ENCODE measurements at places on chromosomes 12 and 14.

DNA sequence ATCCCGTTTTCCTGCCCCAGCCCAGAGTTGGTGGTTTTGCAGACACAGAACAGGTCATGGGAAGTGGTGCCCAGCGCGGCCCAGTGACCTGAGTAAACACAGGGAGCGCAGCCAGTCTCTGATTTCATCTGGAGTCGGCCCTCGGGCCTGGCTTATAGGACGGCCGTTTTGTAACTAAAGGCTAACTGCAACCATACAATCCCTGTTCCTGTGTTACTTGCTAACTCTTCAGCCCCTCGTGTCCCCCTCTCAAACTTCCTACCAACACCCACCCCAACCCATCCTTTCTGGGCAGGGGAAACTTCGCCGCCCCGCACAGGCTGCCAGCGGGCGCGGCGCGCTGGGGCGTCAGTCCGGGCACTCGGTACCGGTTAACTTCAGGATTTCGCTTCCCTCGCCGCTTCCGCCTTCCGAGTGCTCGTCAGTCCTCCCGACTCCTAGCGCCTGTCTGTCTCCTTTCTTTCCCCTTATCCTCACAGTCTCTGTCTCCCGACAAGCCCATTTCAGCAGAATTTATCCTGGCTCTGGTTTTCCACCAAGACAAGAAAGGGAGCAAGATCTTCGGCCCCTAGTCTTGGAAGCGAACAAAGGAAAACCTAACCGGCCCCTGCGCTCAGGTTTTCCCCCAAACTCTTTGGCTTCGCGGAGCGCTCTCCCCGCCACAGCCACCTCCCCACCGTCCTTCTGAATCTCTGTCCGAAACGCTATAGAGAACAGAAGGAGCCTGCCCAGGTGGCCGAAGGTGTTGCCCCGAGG, 2.0 kb downstream of the SIX1 start:
- no peak for DNase-seq

GRCh38 chr12:95805864-95806671, 15.5 kb upstream of the NTN4 start:
- no peak for DNase-seq

GRCh38 chr12:62166525-62166924, 93.7 kb upstream of the USP15 start:
- DNase-seq = no peak

GRCh38 chr14:69535230-69535848, 39.3 kb downstream of the CCDC177 start:
- no peak for DNase-seq

DNA sequence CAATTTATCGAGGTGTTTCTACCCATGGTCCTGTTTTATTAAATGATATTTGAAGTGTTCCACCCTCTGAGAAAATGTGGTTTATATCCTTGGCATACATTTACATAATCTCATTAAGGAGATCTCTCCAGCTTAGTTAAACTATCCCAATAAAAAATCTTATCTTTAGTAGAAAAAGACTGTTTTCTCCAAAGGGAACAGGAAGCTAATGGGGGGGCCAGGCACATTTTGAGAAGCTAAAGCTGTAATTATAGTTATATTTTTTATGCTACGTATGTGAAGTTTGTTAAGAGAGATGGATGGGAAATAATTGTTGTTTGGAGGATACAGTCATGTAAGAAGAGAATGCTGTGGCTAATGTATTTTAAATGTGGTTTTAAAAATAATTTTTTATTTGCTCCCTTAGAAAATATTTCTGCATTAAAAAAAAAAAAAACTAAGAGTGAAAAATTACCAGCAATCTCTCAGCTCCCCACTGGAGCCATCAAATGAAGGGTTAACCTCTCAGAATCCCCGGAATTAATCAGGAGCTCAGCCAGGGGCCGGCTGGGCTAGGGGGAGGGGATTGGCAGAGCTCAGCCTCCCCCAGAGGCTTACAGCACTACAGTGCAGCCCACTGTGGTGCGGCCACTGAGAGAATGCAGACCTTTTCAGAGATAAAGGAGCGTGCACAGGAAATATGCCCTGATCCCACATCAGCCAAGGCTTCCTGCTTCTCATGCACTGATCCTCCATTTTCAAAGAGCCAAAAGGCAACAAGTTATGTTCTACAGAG, 185.8 kb downstream of the EGLN3 start:
- DNase-seq = no peak

GRCh38 chr14:100263141-100263540, 24.2 kb downstream of the YY1 start:
- DNase-seq = no peak

DNA sequence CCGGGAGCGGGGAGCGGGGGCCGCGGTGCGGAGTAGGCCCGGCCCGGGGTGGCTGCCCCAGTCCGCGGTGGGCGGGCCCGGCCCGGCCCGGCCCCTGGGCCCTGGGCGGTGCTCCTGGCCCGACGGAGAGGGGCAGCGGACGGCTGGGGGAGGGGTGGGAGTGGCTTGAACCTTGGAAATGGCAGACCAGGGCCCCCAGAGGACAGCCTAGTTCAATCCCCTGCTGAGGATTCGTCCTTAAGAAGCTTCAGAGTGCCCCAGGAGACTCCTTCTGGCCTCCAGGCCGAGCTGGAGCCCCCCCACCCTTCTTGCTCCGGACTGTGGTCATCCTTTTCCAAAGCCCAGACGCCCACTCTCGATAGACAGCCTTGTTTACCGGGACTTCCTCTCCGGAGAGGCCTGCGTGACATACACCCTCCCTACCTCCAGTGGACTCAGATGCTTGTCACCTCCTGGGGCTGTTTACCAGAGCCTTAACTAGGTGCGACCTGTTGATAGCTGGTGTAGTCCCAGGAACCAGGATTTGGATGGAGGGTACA, 458 bp downstream of the KHNYN start:
- DNase-seq = peak; percentile 47

DNA sequence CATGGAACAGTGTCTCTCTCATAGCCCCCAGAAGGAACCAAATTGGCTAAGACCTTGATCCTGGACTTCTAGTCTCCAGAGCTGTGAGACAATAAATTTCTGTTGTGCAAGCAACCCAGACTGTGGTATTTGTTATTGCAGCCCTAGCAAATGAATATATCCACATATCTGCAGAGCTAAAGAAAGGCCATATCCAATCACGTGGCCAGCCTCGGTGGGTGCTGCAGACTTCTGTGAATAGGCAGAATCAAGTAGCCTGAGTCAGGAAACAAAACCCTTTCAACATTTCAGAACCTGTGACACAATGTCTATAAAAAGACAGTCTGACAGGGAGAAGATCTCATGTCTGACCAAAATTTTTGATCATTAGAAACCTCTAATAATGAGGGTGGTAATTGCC, 71.0 kb upstream of the CPM start:
- DNase-seq = no peak

GRCh38 chr12:127396734-127397133, 870.2 kb upstream of the TMEM132C start:
- DNase-seq = no peak

DNA sequence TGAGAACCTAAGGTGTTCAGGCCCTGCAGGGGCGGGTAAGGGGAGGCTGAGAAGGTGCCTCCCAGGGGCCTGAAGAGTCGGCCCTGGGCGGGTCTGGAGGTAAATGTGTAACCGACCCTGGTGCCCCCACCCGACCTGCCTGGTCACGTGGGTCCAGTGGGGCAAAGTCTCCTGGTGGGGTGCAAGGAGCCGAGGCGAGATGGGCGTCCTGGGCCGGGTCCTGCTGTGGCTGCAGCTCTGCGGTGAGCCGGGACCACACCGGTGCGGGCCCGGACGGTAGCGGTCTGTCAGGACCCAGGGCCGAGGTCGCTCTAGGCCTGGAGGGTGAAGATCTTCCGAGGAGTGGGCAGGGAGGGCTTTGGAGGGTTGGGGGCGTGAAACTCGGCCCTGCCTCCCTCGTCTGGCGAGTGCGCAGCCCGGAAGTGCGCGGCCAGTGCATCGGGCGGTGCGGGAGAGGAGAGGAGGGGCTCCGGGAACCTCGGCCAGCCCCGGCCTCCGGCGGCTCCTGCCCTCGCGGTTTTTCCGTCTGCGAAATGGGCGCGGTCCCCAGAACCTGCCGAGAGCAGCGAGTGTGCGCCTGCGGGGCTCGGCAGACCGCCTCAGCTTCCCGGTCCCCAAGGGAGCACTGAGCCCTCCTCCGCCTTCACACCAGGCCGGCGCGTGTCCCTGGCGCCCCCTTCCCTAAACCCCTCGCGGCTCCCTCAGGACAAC, at the start of gene AMN:
Gene AMN (plus strand): TSS at position 174 of the 711 bp plus-strand sequence. CDS start 26 bp downstream, at position 200.
- no peak for DNase-seq

GRCh38 chr14:102893452-102893851, 29.0 kb upstream of the AMN start:
- DNase-seq = no peak

DNA sequence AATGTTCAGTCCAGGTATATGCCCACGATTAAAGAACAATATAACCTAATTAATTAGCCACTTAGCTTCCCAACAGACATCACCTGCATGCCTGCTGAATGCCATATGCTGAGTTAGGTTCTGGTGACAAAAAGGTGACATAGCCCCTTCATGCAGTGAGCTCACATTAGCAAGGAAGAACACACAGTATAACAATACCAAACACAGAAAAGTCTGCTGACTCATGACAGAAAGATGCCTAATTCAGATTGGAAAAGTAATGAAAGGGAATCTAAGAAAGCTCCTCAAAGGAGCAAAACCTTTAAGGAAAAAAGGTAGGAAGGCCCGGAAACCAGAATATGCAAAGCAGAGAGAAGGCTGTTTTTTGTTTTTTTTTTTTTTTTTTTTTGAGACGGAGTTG, 59.0 kb downstream of the FERMT2 start:
- no peak for DNase-seq

- DNase-seq = no peak
These were observed 3.3 kb upstream of the SLC22A17 start for GRCh38 chr14:23355871-23356435.

DNA sequence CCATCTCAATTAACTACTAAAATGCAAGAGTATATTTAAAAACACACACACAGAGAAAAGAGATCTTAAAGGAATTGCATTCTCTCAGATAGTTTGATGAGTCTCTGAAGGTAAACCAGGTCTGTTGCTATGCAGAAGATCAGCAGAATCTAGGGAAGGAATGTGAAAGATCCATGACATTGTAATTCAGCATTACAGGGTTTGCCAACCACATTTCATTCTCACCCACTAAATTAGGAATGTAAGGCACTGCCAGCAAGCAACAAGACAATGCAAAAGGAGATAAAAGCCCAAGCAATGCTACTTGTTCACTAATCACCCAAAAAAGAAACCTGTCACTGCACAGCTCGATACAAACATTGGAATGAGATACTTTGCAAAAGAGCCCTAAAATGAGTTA, 106.3 kb downstream of the LRIG3 start:
- no peak for DNase-seq

GRCh38 chr12:77578466-77579220, 252.1 kb upstream of the NAV3 start:
- no peak for DNase-seq

- no peak for DNase-seq
These were observed 338.5 kb downstream of the FSCB start for GRCh38 chr14:44168566-44168965.

GRCh38 chr12:105279460-105280056, 43.6 kb upstream of the APPL2 start:
- peak; percentile 33 for DNase-seq

- no peak for DNase-seq
These were observed 19.1 kb upstream of the ALX1 start for GRCh38 chr12:85260896-85261295.

- DNase-seq = no peak
These were observed 100.3 kb downstream of the MYRFL start for GRCh38 chr12:69925291-69925690.

- no peak for DNase-seq
These were observed at the start of gene KCNJ8 for GRCh38 chr12:21774358-21775132. Gene KCNJ8 (minus strand): TSS chr12:21774706. CDS start chr12:21773616, 1,090 bp downstream.

DNA sequence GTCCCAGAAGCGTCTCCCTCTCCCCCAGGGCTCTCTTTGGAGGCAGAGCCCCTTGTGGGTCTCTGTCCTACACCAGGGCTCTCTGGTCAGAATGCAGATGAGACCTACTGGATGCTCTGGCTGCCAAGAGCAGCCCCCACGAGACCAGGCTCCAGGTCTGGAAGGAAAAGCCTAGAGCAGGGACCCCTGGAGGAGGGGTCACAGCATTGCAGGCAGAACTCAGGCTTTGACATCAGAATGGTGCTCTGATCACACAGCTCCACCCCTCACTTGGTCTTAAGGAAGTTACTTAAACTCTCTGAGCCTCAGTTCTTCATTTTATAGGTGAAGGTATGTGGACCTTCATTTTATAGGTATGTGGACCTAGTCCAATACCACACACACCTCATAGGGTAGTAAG, 83.1 kb downstream of the ARL6IP4 start:
- DNase-seq = no peak

DNA sequence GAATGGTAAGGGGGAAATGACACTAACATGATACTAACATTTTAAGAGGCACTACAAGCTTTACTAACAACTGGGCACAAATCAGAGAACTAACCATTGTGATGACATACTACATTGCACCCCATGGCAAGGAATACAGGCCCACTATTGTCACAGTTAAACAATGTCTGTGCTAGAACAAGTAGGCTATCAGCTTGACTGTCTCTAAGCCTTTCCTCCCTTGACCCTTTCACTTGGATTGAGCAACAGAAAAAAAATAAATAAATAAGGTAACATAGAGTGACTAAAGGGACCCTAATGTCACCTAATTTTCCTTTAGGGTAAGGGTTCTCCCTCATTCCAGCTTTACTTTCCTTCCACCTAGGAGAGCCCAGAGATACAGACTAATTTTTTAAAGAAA, 4.4 kb downstream of the SLC38A2 start:
- no peak for DNase-seq
